ENCODE measurements at places on chromosomes 5 and 9.
A peak's percentile ranks its signal among the peaks of the same experiment; 100 is the strongest.

DNA sequence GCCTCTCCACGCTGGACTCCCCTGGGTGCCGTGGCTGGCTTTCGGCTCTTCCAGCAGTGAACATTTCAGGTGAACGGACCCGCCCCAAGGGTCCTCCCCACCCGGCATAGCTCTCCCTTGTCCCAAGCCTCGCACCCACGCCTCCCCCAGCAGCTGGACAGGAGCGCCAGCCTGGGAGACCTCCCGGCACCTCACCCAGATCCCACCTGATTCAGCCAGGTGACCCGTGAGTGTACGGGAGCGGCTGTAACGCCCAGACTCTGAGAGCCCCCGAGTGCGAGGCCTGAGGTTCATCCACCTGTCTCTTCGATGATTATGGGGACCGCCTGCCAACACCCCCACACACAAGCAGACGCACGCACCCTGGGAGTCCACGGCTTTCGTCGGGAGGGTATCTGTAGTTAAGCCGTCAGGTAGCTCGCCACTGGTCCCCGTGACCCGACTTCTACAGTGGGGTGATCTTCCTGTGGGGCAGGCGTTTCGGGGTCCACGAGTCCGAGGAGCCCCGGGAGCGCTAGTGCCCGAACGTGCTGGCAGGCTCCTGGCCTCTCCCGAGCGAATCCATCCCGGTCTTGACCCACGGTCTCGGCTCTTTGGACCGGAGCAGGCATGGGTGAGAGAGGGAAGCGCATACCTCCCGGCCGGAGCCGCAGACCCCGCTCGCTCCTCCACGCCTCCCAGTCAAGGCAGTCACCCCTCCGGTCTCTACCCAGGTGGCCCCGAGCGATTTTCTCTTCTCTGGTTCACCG is 14.9 kb downstream of the TRIM7 start:
- peaks cover 21% of the 10 kb centered on the region for H3K4me1 ChIP-seq
- no peaks in the 10 kb centered on the region for H3K27me3 ChIP-seq
- H3K27ac ChIP-seq: no peak overlapping the region

- no peaks in the 10 kb centered on the region for H3K4me1 ChIP-seq
- no peak for DNase-seq
- H3K27ac ChIP-seq: no peak overlapping the region
- no peaks in the 10 kb centered on the region for H3K36me3 ChIP-seq
- no peak overlapping the region for H3K4me3 ChIP-seq
These were observed 233.3 kb upstream of the GRAMD2B start for GRCh38 chr5:126189862-126190261.

DNA sequence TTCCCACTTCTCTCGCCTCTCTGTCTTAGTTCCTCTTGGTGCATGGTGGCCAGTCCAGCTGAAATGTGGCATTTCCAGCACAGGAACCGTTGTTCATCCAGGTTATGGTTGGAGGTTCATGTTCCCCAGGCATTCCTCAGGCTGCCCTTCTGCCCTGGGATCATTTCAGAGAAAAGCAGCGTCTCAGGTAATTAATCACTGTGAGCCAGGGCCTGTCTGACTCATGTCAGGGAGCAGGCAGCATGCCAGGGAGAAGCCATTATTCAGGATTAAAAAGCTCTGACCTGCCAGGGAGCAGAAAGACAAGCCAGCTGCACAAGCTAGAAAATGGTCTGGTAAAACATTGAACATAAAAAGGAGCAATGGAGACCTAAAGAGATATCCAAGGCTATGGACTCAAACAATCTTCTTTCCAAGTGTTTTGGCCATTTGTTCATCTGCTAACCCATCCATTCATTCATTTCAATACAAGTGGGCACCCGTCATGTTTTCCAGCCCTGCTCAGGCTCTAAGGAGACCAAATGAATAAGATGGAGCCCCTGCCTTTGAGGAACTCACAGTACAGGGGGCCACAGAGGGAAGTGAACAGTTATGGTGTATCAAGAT is 241.4 kb downstream of the DRD1 start:
- no peak overlapping the region for H3K27ac ChIP-seq
- no peaks in the 10 kb centered on the region for H3K36me3 ChIP-seq
- no peak overlapping the region for H3K4me3 ChIP-seq
- H3K27me3 ChIP-seq: peaks cover 24% of the 10 kb centered on the region
- DNase-seq: no peak

DNA sequence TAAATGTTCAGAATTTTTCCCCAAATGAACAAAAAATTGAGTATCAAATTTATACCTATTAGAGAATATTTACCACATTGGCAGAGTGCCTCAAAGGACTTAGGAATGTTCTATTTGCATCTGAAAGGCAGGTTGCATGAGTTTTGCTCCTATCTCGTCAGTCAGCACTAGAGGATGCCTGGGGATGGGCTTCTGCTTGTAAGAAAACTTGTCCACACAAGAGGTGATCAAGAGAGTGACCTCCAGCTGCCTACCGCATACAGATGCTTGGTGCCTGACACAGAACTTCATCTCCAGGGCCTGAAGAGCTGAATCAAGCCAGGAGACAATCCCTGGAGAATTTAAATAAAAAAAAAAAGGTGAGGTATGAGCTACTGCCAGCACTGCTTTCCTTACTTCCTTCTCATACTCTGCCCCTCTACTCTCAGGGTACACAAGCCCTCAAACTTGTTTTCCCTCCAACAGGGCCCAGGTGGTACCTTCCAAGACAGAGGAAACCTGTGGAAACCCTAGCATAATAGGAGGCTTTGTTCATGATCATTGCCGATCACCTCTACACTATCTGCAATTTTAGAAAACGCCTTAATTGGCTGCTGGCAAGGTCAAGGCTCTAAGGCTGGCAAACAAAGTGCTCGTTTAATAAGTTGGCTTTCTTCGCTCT is 166.6 kb downstream of the ELAVL2 start:
- no peak for DNase-seq
- H3K4me3 ChIP-seq: no peak overlapping the region
- no peaks in the 10 kb centered on the region for H3K4me1 ChIP-seq
- H3K27ac ChIP-seq: no peak overlapping the region
- no peaks in the 10 kb centered on the region for H3K36me3 ChIP-seq

DNA sequence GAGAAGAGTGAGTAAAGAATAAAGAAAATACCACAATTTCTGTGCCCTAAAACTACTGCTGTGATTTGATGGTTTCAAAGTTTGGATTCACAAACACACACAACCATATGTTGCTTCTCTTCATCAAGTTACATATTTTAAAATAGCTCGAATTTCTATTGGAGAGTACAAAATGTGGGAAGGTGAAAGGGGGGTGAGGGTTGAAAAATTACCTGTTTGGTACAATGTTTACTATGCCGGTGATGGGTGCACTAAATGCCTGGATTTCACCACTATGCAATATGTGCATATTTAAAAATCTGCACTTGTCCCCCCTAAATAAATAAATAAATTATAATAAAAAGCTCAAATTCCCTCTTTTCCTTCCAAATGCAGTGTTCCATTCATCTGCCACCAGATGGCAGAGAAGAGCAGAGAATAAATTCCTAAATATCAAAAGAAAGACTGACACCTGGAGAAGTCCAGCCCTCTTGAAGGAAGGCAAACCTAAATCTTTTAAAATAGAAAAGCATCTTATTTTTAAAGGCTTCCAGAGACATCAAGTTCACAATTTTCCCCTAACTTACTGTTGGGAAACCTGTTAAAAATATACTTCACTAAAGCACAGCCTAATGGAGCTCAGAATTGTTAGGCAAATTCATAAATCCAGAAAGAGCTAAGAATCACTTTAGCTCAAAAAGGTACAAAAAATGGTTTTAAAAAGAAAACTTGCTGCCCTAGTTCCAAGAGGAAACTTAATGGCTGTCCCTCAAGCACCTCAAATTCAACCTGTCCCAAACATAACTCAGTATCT is 24.8 kb upstream of the HNRNPA0 start:
- H3K27ac ChIP-seq: no peak overlapping the region
- DNase-seq: peak; percentile 48
- no peak overlapping the region for H3K4me3 ChIP-seq
- H3K4me1 ChIP-seq: no peaks in the 10 kb centered on the region

DNA sequence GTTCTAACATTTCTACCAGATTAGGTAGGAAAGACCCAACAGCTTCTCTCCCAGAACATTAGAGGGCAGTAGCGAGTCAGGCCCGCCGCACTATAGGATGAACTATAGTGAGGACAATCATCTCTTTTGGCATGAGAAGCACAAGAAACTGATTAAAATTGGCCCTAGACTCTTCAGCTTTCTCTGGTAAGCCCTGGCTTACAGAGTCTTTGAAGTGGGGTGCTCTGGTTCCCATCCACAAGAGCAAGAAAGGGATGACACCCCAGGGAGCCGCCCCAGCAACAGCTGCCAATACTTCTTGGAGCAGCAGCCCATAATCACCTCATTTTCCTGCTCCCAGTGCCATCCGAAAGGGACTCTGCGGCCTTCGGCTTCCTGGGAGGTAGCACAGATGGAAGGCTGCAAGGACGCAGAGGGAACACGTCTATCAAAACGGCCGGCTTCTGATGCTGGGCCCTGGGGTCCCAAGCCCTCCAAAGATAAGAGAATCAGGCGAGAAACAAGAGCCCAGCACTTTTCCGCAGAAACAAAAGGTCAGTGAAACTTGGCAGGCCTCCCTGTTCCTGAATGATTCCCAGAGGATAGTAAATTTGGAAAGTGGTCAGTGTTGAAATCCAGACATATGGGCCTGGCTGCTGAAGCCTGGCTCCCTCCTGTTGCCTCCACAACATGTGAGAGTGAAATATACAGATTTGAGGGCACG is 69.3 kb downstream of the HSD17B3 start:
- DNase-seq: peak; percentile 55
- H3K4me3 ChIP-seq: no peak overlapping the region
- H3K27ac ChIP-seq: no peak overlapping the region

GRCh38 chr5:93278896-93279295 is 302.1 kb downstream of the NR2F1-AS1 start:
- H3K4me1 ChIP-seq: peaks cover 4% of the 10 kb centered on the region
- H3K27ac ChIP-seq: no peak overlapping the region
- peak; percentile 27 for DNase-seq
- no peaks in the 10 kb centered on the region for H3K27me3 ChIP-seq

GRCh38 chr5:168784454-168784853 is 205.3 kb upstream of the PANK3 start:
- no peak overlapping the region for H3K27ac ChIP-seq
- no peaks in the 10 kb centered on the region for H3K27me3 ChIP-seq
- H3K36me3 ChIP-seq: peaks cover 97% of the 10 kb centered on the region
- no peaks in the 10 kb centered on the region for H3K4me1 ChIP-seq

- DNase-seq: no peak
- no peaks in the 10 kb centered on the region for H3K36me3 ChIP-seq
- no peaks in the 10 kb centered on the region for H3K4me1 ChIP-seq
- no peaks in the 10 kb centered on the region for H3K27me3 ChIP-seq
- H3K4me3 ChIP-seq: no peak overlapping the region
These were observed 364.9 kb downstream of the ICE1 start for GRCh38 chr5:5787373-5787772.

- no peak for DNase-seq
- H3K36me3 ChIP-seq: peaks cover 51% of the 10 kb centered on the region
- H3K4me1 ChIP-seq: peaks cover 4% of the 10 kb centered on the region
- H3K27me3 ChIP-seq: no peaks in the 10 kb centered on the region
These were observed 13.2 kb downstream of the LRRC14B start for GRCh38 chr5:204462-204861.

GRCh38 chr9:130058887-130059286 is 5.2 kb downstream of the GPR107 start:
- H3K27me3 ChIP-seq: no peaks in the 10 kb centered on the region
- peaks cover 8% of the 10 kb centered on the region for H3K4me1 ChIP-seq
- DNase-seq: no peak
- H3K4me3 ChIP-seq: no peak overlapping the region
- H3K27ac ChIP-seq: no peak overlapping the region

DNA sequence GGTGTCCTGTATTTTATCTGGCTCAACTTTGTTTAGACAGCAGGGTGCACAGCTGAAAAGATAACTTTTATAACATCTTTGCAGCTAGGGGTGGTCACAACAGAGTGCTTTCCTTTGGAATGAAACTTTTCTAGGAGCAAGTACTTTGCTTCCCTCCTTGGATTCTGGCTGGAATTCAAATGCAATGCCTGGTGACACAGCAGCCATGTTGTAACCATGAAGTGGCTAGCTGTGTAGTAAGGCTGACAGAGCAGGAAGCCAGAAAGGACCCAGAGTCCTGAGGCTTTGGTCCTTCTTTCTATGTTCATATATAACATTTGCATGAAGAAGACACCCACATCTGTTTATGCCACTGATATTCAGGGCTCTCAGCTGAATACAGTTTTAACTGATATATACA is 48.1 kb downstream of the TENT4A start:
- H3K36me3 ChIP-seq: peaks cover 28% of the 10 kb centered on the region
- H3K27ac ChIP-seq: no peak overlapping the region
- peaks cover 24% of the 10 kb centered on the region for H3K4me1 ChIP-seq
- DNase-seq: no peak
- H3K4me3 ChIP-seq: no peak overlapping the region

GRCh38 chr5:10133830-10134229 is 115.9 kb downstream of the ATPSCKMT start:
- no peaks in the 10 kb centered on the region for H3K27me3 ChIP-seq
- H3K4me3 ChIP-seq: no peak overlapping the region
- H3K36me3 ChIP-seq: no peaks in the 10 kb centered on the region
- peak; percentile 24 for DNase-seq
- no peak overlapping the region for H3K27ac ChIP-seq

GRCh38 chr5:59553992-59554391 is 339.5 kb downstream of the PDE4D start:
- DNase-seq: no peak
- no peaks in the 10 kb centered on the region for H3K27me3 ChIP-seq
- H3K4me1 ChIP-seq: peaks cover 1% of the 10 kb centered on the region
- H3K4me3 ChIP-seq: no peak overlapping the region
- H3K27ac ChIP-seq: peak overlapping the region; percentile 68

DNA sequence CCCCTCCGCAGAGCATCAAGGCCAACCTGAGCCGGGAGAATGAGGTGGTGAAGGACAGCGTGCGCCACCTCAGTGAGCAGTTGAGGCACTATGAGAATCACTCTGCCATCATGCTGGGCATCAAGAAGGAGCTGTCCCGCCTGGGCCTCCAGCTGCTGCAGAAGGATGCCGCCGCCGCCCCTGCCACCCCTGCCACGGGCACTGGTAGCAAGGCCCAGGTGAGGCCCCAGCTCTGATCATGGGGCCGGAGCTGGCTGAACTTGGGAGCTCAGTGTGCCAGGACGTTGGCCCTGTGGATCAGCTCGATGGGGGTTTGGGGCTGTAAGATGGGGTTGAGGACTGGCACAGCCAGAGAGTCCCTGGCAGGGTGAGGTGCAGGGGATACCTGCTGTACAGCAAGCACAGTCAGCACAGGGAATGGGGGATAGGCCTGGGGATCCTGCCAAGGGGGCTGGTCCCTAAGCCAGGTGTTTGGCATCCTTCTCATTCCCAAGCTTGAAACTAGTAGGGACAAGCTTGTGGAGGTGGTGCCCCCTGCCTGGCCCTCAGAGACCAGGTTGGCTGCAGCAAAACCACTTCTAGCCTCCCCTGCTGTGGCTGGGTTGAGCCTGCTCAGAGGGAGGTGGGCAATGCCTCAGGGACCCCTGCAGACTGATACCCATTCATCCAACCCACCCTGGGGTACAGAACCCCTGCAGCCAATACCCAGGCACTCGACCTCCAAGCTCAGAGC is 22.5 kb downstream of the OLFML2A start:
- H3K4me3 ChIP-seq: no peak overlapping the region
- no peaks in the 10 kb centered on the region for H3K27me3 ChIP-seq
- peaks cover 13% of the 10 kb centered on the region for H3K36me3 ChIP-seq
